Mammary epithelial cell (primary cell): ENCODE measurements at places on chromosomes 4 and X. TPM values are rescaled to one million over a fixed set of nuclear protein-coding genes. Genes with fewer than 3 reads are reported as not detected.

DNA sequence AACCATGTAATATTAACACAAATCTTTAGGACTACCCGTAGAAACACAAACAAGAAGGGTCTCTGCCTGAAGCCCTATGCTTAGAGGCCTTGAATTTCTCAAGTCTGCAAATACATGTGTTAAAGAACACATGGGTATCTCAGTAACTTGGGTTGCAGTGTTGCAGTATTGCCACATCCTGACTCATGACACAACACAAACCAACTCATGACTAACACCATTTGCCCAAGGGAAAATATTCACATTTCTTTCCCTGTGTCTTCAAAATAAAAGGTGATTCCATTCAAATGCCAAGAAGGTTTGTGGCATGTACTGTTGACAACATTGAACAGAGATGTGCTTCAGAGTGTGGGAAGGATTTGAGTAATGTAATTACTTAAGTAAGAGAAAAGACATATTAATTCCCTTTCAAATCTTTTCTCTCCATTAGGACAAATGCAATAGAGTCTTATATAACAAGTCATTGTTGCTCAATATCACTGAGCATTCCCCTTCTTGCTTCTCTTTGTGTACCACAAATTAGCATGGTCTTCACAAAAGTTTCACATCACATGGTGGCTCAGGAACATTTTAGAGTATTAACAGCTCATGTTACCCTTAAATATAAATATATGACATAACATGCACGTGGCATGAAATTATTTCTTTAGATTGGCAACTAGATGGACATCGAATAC, 487.1 kb downstream of the STPG2 start:
- peak; percentile 96 for DNase-seq

GRCh38 chr4:150322646-150323045, 244.4 kb downstream of the DCLK2 start:
- no peak for DNase-seq

GRCh38 chr4:152081024-152081423, 320.2 kb upstream of the GATB start:
- DNase-seq = no peak

DNA sequence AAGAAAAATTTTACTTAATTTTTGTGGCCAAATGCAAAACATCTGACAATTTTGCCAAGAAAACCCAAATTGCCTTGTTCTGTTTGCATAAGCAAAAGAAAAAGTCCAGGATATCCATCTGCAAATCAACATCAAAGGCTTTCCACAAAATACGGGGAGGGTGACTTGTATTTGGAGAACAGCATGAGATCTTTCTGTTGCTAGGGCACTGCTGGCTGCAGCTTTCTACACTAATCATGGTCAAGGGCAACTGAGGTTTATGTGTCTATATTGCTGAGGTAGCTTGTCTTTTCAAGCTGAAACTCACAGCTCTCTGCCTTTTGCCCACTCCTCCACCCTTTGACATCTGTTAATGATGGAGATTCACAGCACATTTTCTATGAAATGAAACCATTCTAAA, 389.1 kb downstream of the NKX6-1 start:
- DNase-seq = no peak

DNA sequence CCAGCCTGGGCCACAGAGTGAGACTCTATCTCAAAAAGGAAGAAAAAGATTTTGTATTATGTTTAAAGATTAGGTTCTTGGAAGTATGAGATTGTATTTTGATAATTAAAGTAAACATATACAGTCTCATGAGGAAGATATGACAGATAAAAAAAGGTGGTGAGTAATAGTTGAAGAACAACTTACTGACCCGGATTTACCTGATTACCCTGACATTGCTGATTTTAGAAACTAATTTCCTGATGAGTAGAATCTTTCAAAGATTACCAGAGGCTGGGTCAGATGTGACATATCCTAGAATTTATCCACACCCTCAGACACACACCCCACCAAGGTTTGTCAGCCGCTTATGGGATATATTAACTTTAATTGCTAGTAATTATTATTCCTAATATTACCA, 9.5 kb downstream of the CDKL5 start:
- no peak for DNase-seq

DNA sequence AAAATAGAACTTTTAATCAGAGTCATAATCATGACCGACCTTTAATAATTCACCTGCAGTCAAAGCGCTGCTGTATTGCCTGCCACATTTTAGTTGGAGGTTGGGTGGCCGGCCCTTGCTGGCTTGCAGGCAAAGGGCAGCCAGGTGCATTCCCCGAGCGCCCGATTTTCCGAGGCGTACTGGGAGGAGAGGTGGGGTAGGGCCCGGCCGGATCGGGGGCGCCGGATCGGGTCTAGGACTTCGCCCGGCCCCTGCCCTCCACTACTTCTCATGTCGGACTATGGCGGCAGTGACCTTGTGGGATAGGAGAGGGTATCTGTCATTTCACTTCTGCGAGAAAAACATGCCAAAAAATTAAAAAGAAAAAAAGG, 2.5 kb upstream of the RS1 start:
- no peak for DNase-seq

GRCh38 chrX:27626066-27626465, 35.9 kb downstream of the DCAF8L2 start:
- no peak for DNase-seq

- DNase-seq = peak; percentile 86
Observed at GRCh38 chrX:129982300-129983251, at the start of gene BCORL1. BCORL1 (plus strand) TSS chrX:129982635; CDS start chrX:130005232, 22,597 bp downstream.

DNA sequence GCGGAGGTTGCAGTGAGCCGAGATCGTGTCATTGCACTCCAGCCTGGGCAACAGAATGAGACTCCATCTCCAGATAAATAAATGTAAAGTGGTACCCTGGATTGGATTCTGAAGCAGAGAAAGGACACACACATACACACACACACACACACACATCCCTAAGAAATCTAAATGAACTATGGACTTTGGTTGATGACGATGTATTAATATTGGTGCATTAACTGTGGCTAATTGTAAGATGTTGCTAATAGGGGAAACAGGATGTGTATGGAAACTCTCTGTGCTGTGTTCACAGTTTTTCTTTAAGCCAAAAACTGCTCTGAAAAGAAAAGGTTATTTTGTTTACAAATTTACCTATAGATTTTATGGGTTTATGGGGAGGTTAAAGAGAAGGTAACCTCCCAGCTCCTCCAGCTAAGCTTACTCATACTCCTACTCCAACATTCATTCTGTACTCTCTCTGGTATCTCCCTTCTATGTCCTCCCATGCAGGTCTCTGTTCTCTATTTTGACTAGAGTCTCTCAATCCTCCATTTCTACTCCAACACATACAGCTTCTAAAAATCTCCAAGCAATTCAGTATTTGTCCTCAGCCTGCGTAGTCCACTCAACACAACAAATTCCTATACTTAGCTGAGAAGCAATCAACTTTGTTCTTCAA, 46.5 kb upstream of the RELL1 start:
- DNase-seq = no peak

DNA sequence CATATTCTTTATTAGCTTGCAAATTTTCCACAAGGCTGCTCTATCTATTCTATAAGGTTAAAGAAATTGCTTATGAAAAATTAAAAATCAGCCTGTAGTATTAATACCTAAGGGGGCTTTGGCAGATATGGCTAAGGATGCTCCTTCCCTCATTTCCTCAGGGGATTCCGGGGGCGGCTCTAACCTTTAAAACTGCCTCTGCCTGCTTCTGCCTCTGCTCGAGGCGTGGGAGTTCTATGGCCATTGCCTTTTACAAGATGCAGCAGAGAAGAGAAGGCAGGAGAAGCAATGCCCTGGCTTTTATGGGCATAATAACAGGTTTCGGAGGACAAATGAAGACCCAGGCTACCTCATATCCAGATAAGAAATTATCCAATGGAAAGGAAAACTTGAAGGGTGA, 8.6 kb upstream of the CDKN2AIP start:
- DNase-seq = no peak

DNA sequence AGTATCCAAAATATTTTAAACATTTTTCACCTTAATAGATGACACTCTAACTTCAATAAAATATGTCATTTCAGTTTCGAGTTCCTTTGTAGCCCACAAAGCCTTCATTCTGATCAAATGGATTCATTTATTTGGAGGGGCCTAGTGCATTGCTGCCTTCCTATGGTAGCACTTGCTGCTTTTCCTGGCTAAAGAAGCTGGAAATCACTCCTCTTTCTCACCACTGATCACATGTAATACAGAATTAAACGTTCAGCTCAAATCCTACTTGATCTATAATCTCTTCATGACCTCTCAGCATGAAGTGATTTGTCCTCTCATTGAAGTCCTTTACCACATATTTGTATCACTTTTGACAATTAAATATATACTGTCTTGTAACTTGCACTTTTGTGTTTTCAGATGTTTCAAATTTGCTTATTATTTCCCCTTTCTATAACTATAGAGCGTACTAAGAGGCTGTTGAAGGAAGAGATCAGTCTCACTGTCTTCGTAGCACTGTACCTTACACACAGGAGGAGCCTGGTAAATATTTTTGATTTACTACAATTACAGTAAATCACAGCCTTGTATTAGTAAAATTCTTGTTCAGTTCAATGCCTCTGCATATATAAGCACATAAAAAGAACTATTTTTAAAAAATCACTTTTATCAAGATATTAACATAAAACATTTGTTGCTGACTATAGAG, 555 bp downstream of the CFI start:
- no peak for DNase-seq

DNA sequence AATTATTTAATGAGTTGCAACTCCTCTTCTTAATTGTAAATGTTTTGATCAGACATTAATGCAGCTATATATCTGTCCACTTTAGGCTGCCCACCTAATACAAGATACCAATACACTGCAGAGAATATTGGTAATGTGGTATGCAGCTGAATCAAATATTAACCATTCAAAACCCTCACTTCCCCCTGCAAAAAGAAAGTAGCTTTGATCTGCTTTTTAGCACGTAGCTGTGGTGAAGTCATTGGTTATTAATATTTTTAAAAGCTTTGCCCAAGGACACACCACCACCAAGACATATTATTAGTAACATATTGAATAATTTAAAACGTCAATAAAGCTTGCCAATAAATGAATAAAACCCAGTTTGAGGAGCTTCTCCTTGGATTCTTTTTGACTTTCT, 28.6 kb upstream of the CYP2U1 start:
- no peak for DNase-seq

DNA sequence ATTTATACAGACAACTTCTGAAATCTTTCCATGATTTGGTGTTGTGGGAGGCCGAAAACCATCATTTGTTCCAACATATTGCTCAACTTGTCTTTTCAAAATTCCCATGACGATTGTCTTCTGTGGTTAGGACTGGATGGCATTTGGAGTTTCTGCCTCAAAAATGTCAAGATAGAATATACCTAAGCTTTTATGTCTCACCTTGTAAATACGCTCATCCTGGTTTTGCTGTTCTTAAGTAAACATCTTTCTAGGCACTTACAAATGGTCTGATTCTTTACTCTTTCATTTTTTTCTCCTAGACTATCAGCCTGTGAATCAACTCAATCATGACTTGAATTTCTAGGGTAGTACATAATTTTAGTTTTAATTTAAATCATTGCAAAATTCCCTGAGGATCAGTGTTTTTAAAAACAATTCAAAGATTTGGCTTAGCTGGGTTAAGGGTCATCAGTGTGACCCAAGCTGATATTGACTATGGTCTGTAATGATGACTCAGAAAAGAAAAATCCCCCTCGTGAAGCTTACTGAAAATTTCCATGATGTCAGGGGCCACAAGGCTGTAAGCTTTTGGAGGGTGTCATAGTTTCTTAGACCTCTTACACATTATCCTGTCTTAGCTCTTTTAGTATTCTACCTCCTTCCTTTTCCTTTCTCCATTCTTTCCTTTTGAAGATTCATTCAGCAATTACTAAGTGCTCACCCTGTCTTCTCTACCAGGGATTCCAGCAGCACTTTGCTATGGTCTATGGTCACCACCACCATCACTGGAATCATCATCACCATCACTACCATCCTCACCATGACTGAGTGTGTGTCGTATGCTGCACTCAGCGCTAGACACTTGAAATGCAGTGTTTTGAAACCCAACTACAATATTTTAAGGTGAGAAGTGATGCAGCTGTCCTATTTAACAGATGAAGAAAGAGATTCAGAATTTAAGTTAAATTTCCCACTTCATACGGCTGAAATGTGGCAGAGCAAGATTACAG, 124.4 kb downstream of the CPE start:
- DNase-seq = peak; percentile 60

DNA sequence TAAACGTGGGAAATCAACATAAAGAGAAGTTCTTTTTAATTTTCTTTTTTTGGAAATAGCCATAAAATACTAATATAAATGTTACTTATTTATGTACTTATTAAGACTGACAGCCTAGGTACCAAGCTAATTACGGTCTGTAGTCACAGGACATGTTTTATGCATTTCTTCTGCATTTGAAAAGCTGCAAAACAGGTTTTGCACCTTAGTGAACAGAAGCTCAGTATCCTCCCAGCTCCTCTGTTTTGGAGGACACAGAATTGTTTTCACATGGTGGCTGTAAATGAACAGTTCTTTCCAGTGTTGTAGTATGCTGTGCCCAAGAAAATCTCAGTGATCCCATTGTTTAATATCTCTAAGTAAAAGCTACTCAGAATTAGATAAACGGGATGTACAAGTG, 1788.0 kb upstream of the TENM3 start:
- peak; percentile 43 for DNase-seq

DNA sequence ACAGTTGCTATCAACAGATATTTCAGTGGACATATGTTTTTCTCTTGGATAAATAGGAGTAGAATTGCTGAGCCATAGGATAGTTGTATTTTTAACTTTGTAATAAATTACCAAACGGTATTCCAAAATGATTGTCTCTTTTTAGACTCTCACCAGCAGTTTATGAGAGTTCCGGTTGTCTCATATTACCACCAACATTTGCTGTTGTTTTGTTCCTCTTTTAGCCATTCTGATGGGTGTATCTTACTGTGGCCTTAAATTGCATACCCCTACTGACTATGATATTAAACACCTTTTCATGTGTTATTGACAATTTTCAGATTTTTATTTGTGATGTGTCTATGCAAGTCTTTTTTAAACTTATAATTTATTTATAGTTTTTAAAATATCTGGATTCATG, 39.7 kb downstream of the SNX25 start:
- DNase-seq = no peak

Gene MAPK10
- 6.6 and 8.2 TPM in 2 replicates for total RNA-seq

Gene MAGEA2
- total RNA-seq = not detected

Gene EXOSC9
- 20.3 TPM for total RNA-seq

Gene AFM
- total RNA-seq = not detected in 2 replicates

Gene ATP2B3
- not detected in 2 replicates for total RNA-seq

Gene FREM3
- not detected for total RNA-seq

Gene XK
- total RNA-seq = 0.19 and 0.35 TPM in 2 replicates

Gene SUPT20HL2
- total RNA-seq = not detected in 2 replicates

Gene SPANXD
- not detected in 2 replicates for total RNA-seq
